Heart left ventricle (tissue), 16 donors: ENCODE measurements at places on chromosomes 1 and 21. TPM values are rescaled to one million over a fixed set of nuclear protein-coding genes. Genes with fewer than 3 reads are reported as not detected.

The RPRD2 gene
- 22.5 TPM for total RNA-seq

The PAX7 gene
- total RNA-seq, result not detected

The GFI1 gene
- 0.10 TPM for total RNA-seq

The ANKRD45 gene
- total RNA-seq, result 0.23 TPM

GRCh38 chr1:221708076-221708571 is 33.8 kb downstream of the DUSP10 start:
- no peak overlapping the region for H3K4me3 ChIP-seq
- peaks cover 5% of the 10 kb centered on the region for H3K36me3 ChIP-seq
- no peak overlapping the region for H3K27ac ChIP-seq
- H3K4me1 ChIP-seq, result peaks cover 7% of the 10 kb centered on the region

- no peak for DNase-seq
- H3K27me3 ChIP-seq, result no peaks in the 10 kb centered on the region
- no peak overlapping the region for H3K27ac ChIP-seq
- no peaks in the 10 kb centered on the region for H3K36me3 ChIP-seq
- peaks cover 30% of the 10 kb centered on the region for H3K4me1 ChIP-seq
- H3K4me3 ChIP-seq, result no peak overlapping the region
These were observed 169.7 kb downstream of the TOMM20 start for GRCh38 chr1:234958706-234959657.

GRCh38 chr1:212161231-212161781 is 123.9 kb upstream of the PPP2R5A start:
- H3K27ac ChIP-seq, result no peak overlapping the region
- DNase-seq, result no peak
- H3K36me3 ChIP-seq, result no peaks in the 10 kb centered on the region
- H3K27me3 ChIP-seq, result no peaks in the 10 kb centered on the region

DNA sequence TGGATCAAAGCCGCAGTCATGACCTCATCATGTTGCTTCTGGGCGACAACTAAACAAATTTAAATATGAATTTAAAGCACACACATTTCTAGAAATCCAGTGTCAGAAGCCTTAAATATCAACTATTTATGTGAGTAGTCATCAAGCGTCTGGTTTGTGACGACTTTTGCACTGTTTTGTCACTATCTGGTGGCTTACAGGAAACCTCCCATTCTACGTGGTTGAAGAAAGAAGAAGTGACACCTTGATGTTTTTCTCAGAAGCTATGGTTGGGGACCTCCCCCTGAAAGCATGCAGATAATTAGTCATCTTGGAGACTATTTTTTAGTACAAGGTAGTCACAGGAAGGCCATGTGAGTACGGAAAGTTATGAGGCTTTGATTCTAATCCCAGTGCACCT is 58.5 kb downstream of the TENT5C start:
- H3K27ac ChIP-seq, result no peak overlapping the region
- DNase-seq, result no peak
- H3K27me3 ChIP-seq, result no peaks in the 10 kb centered on the region
- no peaks in the 10 kb centered on the region for H3K36me3 ChIP-seq
- H3K4me3 ChIP-seq, result no peak overlapping the region

DNA sequence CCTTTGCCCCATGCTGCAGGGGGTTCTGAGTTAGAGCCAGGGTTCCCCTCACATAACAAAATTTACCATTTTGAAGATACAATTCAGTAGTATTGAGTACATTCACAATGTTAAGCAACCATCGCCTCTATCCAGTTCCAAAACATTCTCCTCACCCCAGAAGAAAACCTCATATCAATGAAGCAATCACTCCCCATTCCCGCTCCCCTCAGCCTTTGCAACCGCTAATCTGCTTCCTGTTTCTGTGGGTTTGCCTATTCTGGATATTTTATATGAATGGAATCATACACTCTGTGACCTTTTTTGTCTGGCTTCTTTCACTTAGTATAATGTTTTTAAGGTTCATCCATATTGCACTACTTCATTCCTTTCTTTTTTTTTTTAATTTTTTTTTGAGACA is 32.9 kb downstream of the SERINC2 start:
- H3K4me1 ChIP-seq, result no peaks in the 10 kb centered on the region
- H3K27ac ChIP-seq, result no peak overlapping the region
- no peaks in the 10 kb centered on the region for H3K36me3 ChIP-seq
- H3K27me3 ChIP-seq, result no peaks in the 10 kb centered on the region

- no peak for DNase-seq
- no peak overlapping the region for H3K27ac ChIP-seq
- H3K36me3 ChIP-seq, result no peaks in the 10 kb centered on the region
- H3K4me1 ChIP-seq, result peaks cover 22% of the 10 kb centered on the region
These were observed 39.3 kb upstream of the COL6A2 start for GRCh38 chr21:46058431-46059145.

DNA sequence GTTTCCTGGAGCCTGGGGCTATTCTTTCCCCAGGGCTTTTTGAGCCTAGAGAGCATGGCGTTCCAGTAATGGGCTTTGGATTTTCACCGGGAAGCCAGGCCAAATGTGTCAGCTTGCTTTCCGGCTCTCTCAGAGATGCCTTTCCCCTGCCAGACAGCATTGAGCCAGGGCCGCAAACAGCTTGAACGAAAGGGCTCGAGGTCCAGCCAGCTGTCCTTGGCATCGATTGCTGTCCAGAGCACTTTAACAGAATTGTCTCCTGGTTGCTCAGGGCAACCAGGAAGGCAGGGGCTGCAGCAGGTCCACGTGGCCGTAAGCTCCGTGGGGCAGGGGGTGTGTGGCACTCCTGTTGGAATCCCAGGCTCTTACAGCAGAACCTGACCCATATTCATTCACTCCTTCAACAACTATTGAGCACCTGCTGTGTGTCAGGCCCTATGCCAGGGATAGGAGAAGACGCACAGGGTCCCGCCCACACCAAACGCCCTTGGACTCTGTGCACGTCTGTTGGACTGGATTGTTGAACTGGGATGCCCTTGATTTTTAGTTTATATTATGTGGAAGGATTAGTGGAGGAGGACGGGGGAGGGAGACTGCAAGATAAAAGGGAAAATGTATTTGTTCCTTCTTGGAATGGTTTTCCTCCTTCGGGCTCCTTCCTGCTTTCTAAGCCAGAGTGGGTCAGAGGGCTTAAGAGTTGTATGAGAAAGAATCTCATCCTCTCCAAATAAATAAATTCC is 38.7 kb upstream of the EFHD2 start:
- H3K4me3 ChIP-seq, result no peak overlapping the region
- peaks cover 17% of the 10 kb centered on the region for H3K4me1 ChIP-seq
- H3K36me3 ChIP-seq, result no peaks in the 10 kb centered on the region
- H3K27me3 ChIP-seq, result no peaks in the 10 kb centered on the region
- peak overlapping the region; percentile 26 for H3K27ac ChIP-seq

DNA sequence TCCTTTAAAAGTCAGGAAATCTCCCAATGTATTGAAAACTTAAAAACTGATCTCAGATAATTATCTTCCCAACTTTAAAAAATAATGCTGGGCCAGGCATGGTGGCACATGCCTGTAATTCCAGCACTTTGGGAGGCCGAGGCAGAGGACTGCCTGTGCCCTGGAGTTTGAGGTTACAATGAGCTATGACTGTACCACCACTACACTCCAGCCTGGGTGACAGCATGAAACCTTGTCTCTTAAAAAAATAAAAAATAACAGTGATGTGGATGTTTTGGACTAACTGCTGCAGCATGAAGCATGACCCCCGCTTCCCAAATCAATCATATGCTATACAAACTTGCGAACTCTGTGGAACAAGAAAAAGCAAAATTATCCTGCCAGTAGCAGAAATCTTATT is 186.3 kb downstream of the RERE start:
- H3K4me3 ChIP-seq, result no peak overlapping the region
- H3K27ac ChIP-seq, result no peak overlapping the region
- DNase-seq, result no peak
- H3K36me3 ChIP-seq, result no peaks in the 10 kb centered on the region
- H3K27me3 ChIP-seq, result no peaks in the 10 kb centered on the region

- H3K36me3 ChIP-seq, result no peaks in the 10 kb centered on the region
- no peaks in the 10 kb centered on the region for H3K27me3 ChIP-seq
- no peak overlapping the region for H3K4me3 ChIP-seq
- H3K27ac ChIP-seq, result peak overlapping the region; percentile 73
- no peak for DNase-seq
These were observed 11.5 kb downstream of the TRIM46 start for GRCh38 chr1:155184835-155185782.

DNA sequence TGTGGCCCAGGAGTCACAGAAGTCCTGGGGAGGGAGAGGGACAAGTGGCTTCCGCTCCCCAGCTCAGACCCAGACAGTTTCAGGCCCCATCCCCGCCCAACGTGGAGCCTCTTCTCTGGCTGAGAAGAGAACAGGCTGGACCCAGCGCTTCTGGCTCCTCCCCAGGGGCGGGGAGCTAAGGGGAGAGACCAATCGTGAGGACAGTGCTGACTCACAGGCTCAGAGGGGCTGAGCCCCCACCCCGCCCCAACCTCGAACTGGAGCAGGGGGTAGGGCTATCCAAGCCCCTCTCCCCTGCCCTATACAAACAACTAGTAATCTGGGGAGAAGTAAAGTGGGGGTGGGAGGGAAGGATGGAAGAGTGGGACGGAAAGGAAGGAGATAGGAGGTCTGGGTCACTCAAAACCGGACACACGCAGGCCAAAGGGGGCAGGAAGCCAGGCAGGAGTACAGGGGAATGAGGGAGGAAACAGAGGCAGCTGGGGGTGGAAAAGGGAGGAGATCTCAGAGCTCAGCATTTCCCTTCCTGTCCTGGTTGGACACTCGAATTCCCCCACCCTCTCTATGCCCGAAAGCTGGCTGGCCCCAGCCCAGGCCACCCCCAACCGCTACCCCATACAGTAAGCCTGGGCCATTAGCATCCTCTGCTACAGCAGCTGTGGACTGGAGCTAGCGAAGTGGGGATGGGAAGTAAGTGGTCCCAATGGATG is at the start of gene SHC1:
TSS of gene SHC1 (minus strand) at position 117 of the 710 bp plus-strand sequence. CDS start 221 bp downstream, outside the sequence.
- peak within 1 kb of the TSS; percentile 80 for H3K4me3 ChIP-seq
- peaks cover 32% of the 10 kb centered on the region for H3K36me3 ChIP-seq
- H3K27ac ChIP-seq, result peak within 1 kb of the TSS; percentile 98

GRCh38 chr1:202888221-202888530 is 773 bp downstream of the RABIF start:
- H3K36me3 ChIP-seq, result peaks cover 15% of the 10 kb centered on the region
- no peaks in the 10 kb centered on the region for H3K27me3 ChIP-seq
- peaks cover 15% of the 10 kb centered on the region for H3K4me1 ChIP-seq
- no peak for DNase-seq

- no peak for DNase-seq
- no peaks in the 10 kb centered on the region for H3K36me3 ChIP-seq
- no peak overlapping the region for H3K27ac ChIP-seq
- H3K4me3 ChIP-seq, result no peak overlapping the region
- H3K4me1 ChIP-seq, result no peaks in the 10 kb centered on the region
- no peaks in the 10 kb centered on the region for H3K27me3 ChIP-seq
These were observed 140.5 kb downstream of the SPATA46 start for GRCh38 chr1:162236201-162236600.
